RCC 7860 (cell line): ENCODE measurements at places on chromosomes 2 and 18.

DNA sequence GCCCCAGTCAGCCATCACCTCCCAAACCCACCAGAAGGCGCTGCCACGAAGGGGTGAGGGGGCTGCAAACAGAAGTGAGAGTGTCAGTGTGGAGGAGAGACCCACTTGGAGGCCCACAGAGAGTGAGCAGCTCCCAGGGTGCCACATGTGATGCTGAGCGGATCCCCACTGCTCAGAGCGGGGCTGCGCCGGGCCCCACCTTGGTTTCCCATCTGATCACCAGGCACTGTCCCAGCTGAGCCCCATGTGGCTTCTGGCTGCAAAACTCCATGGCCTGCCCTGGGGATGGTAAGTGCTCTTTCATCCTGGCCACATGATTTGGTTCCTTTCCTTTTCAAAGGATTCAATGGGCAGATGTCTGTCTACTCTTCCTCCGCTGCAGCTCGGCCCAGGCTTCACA, 23.8 kb downstream of the SNORC start:
- no peak for DNase-seq

DNA sequence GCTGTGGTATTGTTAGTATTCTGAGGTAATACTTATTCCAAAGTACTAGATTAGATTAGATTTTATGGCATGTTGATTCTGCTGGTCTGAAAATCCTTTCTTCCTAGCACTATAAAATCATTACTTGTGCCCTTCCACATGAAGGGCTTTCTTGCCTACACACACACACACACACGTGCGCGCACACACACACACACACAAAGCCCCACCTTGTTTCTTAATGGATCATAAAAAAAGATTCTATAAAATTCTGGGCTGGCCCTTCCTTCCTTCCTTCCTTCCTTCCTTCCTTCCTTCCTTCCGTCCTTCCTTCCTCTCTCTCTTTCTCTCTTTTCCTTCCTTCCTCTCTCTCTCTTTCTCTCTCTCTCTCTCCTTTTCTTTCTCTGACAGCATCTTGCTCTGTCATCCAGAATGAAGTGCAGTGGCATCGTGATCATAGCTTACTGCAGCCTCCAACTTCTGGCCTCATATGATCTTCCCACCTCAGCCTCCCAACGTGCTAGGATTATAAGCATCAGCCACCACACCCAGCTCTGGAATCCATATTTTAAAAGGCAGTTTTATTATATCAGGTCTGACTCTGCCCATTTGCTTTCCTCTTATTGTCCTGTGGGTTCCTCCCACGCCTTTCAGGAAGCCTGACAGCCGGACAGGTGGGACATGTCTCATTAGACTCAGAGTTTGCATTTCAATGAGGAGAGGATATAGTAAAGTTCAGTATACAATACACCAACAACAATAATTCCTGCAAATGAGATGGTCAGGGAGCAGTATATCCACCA, 321.1 kb downstream of the PIK3C3 start:
- DNase-seq = no peak

DNA sequence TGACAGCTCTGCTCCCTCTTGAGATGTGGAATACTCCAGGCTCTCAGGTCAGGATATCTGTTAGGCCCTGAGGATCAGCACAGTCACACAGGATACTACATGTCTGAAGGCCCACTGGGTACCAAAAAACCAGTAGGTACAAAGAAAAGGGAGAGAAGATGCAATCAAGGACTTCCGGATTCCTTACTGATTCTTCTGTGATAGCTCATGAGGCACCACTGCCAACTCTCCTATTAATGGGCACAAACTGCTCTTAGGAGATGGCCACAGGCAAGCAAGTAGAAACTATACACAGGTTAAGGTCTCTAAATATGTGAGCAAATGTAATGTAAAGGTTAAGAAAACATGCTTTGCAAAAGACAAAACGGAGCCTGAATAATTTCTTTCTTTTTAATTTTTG, 3.5 kb downstream of the TMEM127 start:
- no peak for DNase-seq

DNA sequence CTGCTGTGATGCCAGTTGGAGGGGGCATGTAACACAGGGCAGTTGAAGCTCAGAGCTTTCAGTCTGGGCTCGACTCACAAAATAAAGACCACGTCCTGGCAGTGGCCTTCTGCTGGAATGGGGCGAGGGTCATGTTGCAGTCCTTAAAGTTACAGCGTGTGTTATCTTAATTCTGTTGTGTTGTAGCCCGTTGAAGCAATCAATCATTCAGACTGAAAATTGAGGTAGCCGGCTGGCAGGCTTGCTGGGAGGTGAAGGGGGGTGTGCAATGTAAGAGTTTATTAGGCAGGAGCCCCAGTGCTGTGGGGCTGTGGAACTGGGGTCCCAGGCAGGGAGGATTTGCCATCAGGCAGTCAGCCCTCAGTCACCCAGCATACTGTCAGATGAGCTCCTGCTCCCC, 136.9 kb upstream of the EPAS1 start:
- DNase-seq = no peak

DNA sequence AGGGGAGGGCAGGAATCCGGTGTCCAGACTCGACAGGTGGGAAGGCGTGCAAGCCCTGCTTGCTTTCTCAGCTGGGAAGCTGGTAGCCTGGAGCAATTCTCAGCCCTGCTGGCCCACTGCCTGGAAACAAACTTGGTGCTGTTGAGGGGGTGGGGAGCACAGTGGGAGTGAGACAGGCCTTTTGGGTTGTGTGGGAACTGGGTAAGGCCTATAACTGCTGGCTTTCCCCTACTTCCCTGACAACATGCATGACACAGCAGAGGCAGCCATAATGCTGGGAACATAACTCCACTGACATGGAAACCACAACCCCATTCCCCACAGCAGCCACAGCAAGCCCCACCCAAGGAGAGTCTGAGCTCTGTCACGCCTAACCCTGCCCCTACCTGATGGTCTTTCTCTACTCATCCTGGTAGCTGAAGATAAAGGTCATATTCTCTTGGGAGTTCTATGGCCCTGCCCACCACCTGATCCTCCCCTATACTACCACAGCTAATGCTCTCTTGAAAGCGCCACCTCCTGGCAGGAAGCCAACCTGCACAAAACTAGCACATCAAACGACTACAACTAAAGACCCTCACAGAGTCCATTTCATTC, 122.9 kb upstream of the ACVR1C start:
- DNase-seq = peak; percentile 10

GRCh38 chr18:56309104-56309503, 329.3 kb downstream of the TXNL1 start:
- DNase-seq = no peak

GRCh38 chr2:1472350-1472749, 59.1 kb downstream of the TPO start:
- DNase-seq = no peak

- no peak for DNase-seq
These were observed 32.3 kb downstream of the EML6 start for GRCh38 chr2:54755641-54756326.

GRCh38 chr2:36246320-36246990, 109.1 kb upstream of the CRIM1 start:
- peak; percentile 42 for DNase-seq

DNA sequence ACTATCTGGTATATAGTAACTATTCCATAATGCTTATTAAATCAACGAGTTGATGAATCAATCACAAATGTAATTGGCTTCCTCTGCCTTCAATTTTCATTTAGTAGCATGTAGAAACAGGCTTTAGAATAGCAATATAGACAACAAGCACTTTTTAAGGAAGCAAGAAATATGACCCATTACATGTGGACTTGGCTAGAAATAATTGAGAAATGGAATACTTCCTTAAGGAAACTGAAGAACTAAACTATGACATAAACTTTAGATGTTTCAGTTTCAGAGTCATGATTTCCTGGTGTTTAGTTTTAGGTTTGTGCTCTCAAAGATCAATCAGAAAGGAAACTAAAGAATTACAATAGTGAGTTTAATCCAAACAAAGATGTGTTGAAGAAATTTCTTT, 443.8 kb downstream of the MBD2 start:
- DNase-seq = no peak

- DNase-seq = no peak
These were observed 5.1 kb downstream of the NCK2 start for GRCh38 chr2:105749583-105750400.

DNA sequence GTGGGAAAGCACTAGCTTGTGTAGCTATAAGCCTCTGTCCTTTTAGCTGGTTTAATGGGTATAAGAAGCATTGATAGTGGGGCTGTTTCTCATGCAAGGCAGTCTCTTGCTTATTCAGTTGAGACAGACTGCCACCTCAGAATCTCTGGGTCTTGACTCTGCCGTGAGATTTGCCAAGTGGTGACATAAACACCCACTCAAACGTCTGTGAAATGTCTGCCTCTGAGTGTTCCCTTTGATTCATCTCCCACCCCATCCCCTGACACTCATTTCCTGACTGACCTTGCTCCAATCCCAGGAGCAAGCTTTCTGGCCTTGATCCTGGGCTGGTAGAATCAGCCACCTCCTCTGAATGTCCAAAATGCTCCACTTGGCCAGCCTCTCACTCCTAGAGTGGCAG, 141.9 kb upstream of the RBMS1 start:
- peak; percentile 9 for DNase-seq

GRCh38 chr2:176471949-176472348, 202.7 kb downstream of the MTX2 start:
- DNase-seq = no peak

DNA sequence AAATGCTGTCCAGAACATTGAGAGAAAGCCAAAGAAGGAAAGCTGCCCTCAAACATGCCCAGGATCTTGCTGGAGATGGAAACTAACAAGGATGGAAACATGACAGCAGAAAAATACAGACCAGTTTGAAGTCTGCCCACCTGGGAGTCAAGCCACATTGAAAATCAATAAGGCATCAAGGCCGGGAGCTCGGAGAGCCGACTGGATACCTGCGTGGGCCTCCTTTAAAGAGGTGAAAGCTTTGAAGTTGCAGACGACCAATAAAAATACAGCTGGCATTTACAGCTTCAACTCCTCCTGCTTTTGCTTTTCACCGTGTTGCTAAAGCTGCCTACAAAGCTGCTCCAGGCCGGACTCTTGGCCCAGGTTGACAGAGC, 279.7 kb downstream of the SRBD1 start:
- no peak for DNase-seq

- DNase-seq = no peak
These were observed 48.6 kb downstream of the ZDBF2 start for GRCh38 chr2:206323033-206323432.

- peak; percentile 60 for DNase-seq
These were observed 69.7 kb downstream of the EPHA4 start for GRCh38 chr2:221502270-221503010.

GRCh38 chr2:46679761-46680160, 200.4 kb downstream of the TMEM247 start:
- no peak for DNase-seq

GRCh38 chr2:218431878-218432277, 13.0 kb downstream of the VIL1 start:
- no peak for DNase-seq

- DNase-seq = no peak
These were observed 36.6 kb upstream of the AAK1 start for GRCh38 chr2:69680001-69680675.

- no peak for DNase-seq
These were observed 242.2 kb downstream of the LOXHD1 start for GRCh38 chr18:46414863-46415262.

DNA sequence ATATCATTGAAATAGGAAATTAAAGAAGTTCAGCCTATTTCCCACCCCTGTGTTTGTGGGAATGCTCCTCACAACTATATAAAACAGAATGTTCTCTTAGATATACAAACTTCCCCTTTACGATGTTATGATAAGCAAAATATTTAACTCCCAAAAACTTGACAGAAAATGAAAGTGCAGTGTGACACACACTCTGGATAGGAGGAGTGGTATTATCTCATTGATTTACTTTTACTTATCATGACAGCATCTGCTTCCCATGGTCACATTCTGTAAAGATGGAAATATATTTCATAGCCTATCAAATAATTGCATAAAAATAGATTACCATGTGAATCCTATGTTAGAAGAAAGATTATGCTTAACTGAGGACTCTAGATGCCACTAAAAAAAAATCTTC, 96.6 kb upstream of the STK17B start:
- no peak for DNase-seq

GRCh38 chr2:46333912-46334311, 36.7 kb downstream of the EPAS1 start:
- DNase-seq = no peak

DNA sequence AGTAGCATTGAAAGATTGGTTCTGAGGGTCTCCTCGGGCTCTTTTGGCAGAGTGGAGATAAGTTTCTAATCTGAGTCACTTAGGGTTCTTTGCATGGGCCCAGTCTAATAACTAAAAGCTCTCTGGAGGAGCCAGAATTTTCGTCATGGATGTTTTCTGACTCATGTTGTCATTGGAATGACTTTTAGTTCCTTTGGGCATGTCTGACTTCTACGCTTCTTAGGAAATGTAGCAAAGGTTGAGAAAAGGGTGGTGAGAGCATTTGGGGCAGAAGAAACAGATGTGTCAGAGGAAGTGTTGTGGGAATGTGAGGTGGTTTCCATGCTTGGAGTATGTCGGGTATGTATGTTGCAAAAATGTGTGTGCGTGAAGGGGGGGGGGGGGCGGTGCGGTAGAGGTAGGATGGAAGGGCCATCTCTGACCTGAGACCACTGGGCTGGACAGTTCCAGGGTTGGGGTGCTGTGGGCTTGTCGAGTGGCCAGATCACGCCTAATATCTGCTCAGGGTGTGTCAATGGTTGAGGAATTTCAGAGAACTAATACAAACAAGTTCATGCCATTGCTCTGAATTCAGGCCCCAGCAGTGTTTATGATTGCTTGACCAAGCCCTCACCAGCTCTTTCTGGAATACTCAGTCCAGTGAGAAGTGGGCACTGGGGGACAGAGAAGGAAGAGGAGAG, 26.9 kb downstream of the KLHL29 start:
- DNase-seq = peak; percentile 7

DNA sequence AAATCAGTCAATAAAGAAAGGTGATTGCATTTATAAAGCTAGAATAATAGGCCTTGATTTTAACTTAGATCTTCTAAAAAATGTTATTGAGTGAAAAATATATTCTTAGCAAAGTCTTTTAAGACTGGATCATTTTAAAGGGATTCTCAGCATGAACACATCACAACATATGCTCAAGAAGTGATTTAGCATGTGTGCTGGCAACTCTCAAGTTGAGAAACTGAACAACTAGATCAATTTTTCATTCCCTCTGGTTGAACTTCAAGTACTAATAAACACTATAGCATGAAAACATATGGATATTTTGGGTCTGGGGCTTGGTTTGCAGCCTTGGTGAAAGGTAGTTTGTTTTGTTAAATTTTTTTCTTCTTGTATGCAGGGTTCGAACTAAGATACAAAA, 107.8 kb upstream of the PNPT1 start:
- DNase-seq = no peak

DNA sequence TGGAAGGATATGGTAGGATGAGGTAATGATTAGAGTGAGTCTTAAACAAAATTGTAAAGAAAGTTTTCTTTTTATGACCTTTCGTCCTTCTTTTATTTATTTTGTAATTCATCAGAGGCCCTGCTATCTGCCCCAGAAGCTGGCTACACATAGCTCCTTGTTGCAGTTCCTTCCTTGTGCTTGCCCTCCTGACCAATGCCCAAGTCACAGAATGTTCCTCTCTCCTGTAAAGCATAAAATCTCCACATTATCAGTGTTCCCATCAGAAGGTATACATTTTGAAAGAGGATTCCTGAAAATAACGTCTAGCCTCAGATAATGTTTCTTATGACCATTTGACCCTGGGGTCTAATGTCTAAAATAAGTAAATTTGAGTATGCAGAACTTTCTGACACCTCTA, 78.3 kb downstream of the RND3 start:
- no peak for DNase-seq
